ENCODE measurements at places on chromosomes 12 and 14.
A peak's percentile ranks its signal among the peaks of the same experiment; 100 is the strongest.

DNA sequence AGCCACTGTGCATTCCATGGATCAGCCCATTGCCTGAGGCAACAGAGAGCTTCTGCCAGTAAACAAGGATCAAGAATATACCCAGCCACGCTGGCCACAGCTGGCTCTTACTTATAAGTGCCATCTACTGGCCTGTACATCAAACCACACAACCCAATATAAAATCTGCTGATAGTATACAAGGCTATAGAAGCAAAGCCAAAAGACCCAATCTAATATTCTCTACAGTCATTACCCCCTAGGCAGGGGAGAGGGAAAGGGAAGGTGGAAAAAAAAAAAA is 4.4 kb upstream of the FAM186B start:
- DNase-seq: no peak

GRCh38 chr14:103014466-103015228 is 42.7 kb downstream of the CDC42BPB start:
- no peak for DNase-seq

DNA sequence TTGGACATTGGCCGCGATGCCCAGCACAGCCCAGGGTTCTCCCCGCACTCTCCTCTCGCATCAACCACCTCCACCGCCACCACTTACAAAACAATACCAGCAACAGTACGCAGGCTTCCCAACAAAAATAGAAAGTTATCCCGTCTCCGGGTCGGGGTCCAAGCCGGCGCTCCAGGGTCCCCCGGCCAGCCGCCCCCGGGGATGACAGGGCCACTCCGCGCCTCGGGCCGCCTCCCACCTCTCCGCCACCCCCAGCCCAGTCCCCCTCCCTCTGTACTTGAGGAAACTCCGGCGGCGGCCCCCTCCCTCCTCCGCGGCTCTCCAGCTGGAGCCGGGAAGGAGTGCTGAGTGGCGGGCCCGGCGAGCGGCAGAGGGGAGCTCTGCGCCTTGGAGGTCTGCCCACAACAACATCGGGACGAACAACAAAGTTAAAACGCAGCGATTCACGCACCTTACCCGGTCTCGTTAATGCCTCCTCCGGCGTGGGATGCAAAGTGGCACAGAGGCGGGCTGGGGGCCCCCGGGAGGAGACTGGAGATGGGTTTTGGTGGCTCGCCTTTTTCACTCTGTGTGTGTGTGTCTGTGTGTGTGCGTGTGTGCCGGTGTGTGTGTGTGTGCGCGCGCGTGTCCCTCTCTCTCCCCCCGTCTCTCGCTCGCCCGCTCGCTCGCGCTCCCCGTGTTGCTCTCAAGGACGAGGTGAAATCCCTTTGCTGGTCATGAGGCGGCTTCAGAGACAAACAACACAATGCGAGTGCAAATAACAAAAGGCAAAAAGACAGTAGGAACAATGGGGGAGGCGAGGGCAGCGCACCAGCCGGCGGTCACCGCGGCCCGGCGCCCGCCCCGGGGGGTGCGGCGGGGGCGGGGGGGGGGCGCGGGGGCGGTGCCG is 386.8 kb downstream of the BCAT1 start:
- DNase-seq: no peak

- DNase-seq: peak; percentile 35
Measured at GRCh38 chr14:53109105-53110041, 43.8 kb downstream of the DDHD1 start.

DNA sequence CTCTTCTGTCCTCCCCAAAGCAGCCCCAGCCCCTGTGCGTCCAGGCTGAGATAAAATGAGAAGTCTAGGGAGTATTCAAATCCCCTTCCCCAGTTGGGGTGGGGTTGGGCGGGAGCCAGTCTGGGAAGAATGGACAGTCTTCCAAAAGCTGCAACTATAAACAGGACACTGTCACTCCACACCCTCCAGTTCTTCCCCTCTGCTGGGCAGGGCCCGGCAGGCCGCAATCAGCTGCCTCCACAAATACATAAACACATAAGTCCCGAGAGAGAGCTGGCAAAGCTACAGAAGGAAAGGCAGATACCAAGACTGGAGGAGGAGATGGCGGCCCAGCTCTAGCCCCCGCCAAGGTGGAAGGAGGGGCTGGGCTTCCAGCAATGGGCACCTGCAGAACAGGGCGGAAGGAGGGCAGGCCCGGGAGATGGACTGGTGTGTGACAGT is 12.7 kb downstream of the LTBP2 start:
- no peak for DNase-seq

DNA sequence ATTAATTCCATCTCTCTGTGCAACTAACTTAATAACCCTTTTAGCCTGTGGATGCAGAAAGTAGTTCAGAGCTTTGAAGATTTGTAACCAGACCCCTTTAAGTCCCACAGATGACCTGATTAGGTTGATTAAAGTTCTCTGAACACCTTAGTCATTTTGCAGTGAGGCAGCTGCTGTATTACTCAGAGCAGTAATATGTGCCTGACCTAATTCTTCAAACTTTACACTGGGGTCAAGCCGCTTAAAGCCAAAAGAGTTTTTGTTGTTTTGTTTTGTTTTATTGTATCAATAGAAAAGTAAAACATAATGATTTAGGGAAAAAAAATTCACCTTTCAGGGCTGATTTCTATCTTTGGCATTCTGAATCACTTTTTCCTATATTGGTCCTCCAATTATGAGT is 78.6 kb upstream of the PLEKHG7 start:
- DNase-seq: no peak

- DNase-seq: no peak
Measured at GRCh38 chr12:59867689-59868088, 271.9 kb downstream of the SLC16A7 start.

DNA sequence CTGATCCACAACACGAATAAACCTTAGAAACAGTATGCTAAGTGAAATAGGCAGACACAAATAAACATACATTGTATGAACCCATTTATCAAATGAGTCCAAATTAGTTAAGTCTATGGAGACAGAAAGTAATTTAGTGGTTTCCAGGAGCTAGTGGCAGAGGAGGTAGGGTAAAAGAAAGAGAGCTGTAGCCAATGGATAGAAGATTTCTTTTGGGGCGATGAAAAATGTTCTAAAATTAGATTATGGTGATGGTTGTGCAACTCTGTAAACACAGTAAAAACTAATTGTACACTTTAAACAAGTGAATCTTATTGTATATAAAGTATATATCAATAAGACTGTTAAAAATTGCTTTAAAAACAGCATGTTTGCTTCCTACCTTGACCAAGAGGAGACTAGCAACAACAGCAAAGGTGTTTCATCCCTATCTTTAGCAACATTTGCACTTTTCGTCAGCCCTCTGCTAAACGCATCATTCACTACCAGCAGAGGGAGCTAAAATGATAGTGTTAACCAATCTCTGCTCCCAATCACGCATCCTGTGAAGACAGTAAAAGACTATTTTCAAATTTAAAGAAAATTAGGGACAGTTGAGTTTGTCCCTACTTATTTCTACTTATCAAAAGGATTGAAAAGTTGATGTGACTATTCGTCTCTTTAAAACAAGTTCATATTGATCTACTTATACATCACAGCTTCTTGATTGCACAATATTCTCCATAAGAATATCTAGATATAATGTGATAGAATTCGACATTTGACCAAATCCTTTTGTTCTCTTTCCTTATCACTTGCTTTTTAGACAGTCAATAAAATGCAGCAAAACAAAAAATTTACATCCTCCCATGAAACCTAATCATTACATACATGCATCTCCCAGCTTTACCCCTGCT is 24.0 kb upstream of the LGR5 start:
- DNase-seq: peak; percentile 30

DNA sequence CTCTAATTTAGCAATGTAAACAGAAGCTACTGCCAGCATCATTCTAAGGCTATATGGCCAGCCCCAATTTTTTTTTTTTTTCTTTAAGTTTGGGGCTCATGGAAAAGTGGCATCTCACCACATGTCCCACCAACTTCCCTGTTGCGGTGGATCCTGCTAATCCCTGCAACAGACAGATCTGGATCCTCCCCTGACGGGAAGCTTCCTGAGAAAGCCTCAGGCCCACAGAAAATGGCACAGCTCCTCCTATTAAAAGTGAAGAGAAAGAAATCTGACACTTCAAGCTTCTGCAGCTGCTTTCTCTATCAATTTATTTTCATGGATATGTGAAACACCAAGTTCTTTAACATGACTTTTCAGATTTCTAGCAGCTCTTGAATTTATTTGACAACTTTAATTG is 433.8 kb upstream of the DCN start:
- DNase-seq: no peak

DNA sequence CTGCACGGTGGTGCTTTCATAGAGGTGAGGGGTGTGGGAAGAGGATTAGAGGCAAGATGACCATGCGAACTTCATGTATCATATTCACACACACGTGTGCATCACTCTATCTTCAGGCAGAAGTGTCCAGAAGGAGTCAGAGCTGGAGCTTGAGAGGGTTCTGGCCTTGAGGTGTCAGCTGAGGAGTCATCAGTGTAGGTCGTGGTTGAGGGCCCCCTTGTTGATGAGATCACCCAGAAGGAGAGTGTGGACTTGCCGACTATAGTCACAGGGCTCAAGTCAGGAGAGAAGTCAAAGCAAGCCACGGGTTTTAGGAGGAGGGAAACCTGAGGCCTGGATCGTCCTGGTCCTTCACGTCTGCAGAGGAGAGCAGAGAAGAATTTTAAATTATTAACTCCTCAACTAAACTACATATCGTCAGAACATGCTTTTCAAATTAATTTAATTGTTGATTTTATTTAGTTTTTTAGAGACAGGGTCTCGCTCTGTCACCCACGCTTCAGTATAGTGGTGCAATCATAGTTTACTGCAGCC is 25.4 kb downstream of the EML1 start:
- DNase-seq: no peak

DNA sequence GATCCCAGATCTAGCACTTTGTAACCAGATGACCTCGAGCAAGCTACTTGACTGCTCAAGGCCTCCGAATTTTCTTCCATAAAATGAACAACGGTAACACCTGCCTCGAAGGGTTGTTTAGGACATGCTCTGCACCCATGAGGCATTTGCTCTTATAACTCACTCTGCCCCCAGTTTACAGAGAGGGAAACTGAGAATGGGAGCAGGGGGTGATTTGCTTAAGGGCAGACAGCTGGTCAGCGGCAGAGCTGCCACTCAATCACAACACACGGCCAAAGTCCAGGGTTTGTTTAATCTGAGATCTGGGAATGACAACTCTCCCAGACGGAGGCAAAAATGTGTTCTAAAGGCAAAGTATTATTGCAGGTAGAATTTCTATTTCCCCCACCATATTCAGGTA is 156.3 kb downstream of the RIMBP2 start:
- DNase-seq: no peak

DNA sequence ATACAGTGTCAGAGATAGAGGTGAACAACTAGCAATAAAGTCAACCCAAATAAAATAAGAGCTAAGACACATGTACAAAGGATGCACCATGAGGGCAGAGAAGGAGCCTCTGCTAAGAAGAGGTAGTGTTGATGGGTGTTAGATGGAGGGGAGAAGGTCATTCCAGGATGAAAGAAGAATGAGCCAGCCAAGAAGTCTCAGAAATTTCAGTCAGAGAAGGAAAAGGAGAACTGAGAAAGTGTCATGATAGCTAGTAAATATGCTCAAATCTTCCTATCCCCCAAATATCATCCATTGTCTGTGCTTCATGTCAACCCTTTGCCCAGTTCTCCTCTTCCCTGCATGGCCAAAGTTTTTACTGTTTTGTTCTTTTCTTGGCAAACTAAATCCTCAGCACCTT is 225.2 kb upstream of the BTG1 start:
- DNase-seq: no peak

DNA sequence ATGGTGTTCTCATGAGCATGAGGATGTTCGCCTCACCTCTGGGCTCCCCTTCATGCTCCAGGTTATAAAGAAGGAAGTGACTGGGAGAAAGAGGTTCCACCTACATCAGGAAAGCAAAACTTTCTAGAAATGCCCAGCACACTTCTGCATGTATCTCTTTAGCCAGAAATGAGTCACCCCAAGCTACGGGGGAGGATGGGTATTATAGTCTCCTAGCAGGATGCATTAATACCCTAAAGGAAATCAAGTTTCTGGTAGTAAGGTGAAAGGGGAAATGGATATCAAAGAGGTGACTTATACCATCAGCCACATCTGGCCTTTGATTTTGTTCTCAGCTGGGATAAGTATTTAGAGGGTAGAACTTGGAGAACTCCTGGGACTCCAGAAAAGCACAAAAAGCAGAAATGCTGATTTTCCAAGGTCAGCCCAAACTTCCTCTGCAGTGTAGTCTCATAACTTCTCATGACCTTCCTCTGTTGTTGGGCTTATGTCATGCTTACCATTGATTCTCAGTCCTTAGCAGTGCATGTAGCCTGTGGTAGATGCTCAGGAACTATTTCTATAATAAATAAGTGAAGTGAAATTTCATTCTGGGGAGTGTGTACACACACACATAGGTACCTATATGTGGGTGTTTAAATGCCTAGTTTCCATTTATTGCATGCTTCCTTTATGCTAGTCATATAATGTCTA is 209.4 kb upstream of the CRY1 start:
- DNase-seq: no peak

- no peak for DNase-seq
Measured at GRCh38 chr14:56333359-56334292, 215.4 kb downstream of the PELI2 start.

GRCh38 chr12:95130096-95130495 is 56.7 kb upstream of the NR2C1 start:
- no peak for DNase-seq
